ENCODE measurements at places on chromosomes 6 and 20.
A peak's percentile ranks its signal among the peaks of the same experiment; 100 is the strongest.

DNA sequence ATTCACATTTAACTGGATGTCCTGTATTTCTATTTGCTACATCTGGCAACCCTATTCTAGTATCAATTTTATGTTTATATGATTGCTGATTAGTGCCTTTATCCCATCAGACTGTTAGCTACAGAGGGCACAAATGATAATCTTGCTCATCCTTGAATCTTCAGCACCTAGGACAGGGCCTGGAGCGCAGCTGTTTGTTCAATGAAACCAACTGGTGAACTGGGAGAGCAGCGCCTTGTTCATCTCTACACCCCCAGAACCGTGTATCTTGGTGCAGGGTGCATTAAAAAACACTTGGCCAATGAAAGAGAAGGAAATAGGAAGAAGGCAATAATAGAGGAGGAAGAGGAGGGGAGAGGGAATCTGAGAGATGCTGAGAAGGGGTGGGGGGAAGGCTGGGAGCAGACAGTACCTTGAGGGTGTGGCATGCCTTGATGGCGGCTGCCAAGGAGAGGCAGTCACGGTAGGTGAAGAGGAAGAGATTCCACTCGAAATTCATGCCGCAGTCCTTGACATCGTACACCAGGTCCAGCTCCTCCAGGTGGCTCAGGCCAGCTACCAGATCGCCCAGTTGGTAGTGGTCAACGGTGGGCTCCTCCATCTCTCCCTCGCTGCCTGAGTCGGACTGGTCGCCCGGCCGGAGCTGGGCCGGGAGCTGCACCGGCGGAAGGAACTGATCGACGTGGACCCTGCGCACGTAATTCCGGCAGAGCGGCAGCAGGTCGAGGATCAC is 15.5 kb downstream of the TMEM151B start:
- DNase-seq, result no peak

GRCh38 chr20:41412324-41413120 is 45.9 kb upstream of the EMILIN3 start:
- DNase-seq, result no peak

GRCh38 chr6:159513074-159513720 is 179.8 kb downstream of the SOD2 start:
- no peak for DNase-seq

DNA sequence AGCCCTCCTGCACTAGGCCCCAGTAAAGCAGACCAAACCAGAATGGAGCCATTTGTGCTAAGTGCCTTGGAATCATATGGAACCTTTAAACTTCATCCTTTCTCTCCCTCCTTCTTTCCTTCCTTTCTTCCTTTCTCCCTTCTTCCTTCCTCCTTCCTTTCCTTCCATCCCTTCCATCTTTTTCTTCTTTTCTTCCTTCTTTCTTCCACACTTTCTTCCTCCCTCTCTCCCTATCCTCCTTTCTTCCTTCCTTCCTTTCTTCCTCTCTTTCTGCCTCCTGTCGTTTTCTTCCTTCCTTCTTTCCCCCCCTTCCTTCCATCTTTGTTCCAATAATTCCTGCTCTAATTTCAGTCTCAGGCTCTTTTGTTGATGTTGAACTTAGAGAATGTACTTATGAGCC is 11.2 kb upstream of the SFT2D1 start:
- no peak for DNase-seq

DNA sequence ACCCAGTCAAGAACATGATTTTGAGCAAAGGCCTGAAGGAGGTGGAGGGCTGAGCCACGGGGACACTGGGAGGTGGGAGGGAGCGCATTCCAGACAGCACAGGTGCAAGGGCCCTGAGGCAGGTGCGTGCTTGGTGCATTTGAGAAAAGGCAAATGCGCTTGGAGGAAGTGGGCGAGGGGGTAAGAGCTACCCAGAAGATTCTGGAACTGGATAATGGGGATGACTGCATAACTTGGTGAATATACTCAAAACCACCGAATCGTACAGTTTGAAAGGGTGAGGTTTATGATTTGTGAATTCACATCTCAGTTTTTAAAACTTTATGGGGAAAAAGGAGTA is 9.8 kb downstream of the PREX1 start:
- DNase-seq, result no peak

GRCh38 chr6:79783670-79784394 is 152.7 kb downstream of the SH3BGRL2 start:
- no peak for DNase-seq

DNA sequence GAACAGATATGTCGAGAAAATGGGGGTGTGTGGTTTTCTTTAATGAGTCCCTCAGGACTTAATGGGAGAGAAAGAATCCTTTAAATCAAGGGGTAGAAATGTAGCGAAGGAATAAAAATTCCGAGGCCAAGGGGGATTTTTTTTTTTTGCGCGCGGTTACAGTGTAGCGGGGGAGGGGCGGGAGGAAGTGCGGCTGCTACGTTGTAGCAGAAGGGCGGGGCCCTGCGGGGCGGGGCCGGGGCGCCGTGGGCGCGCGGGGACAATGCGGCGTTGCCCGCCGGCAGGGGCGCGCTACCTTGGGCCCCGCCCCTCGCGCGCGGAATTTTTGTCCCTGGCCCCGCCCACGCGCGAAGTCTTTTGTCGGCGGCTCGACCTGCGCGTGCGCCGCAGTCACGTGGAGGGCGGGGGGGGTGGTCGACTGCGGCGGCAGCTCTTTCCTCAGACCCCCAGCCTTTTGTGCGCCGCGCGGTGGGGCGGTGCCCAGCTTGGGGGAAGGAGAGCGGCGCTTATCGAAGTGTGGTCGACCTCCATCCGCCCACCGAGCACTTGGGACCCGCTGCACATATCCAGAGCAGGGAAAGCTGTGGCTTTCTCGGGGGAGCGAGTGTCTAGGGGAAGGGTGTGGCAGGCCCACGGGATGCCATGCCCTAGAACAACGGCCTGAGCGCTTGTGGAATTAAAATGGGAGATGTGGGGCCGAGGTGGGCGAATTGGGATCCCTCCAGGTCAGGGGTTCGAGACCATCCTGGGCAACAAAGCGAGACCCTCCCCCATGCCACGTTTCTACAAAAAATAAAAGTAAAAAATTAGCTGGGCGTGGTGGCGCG is 1.3 kb downstream of the TUBB start:
- peak; percentile 84 for DNase-seq

GRCh38 chr6:12538881-12539357 is 177.6 kb upstream of the PHACTR1 start:
- no peak for DNase-seq

DNA sequence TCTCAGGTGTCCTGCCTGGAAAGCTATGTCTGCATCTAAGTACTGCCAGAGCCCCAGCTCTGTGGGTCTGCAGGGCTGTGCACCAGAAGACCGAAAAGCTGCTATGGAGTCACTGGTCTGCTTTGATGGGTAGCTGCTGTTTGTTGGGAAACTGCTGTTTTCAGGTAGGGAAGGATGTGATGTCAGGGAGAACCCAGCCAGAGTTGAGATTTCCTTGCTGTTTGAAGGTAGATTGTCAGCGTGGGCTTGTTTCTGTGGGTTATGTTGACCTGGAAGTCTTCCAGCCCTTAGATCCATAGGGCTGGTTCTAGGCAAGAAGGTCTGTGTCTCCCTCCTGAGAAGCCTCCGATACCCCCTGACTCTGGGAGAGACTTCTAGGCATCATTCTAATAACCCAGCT is 12.2 kb upstream of the SHLD1 start:
- DNase-seq, result no peak

GRCh38 chr6:5025911-5026819 is 22.3 kb upstream of the RPP40 start:
- DNase-seq, result peak; percentile 11

DNA sequence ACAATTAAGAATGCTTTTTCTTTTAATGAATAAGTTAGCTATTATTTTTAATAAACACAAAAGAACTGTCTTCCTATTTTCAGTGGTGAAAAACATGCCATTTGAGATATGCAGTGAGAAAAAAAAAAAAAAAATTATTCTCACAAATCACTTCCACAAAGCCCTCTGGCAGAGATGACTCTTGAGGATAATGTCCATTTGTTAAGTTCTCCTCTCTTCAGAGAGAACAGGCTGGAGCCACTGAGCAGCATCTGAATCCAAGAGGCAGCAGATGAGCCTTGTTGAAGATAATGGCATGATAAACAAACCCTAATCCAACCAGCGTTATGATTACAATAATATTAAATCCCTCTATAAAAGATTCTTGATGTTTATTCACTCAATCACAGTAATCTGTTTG is 105.0 kb downstream of the PTPRK start:
- DNase-seq, result no peak

- no peak for DNase-seq
These were observed 287.2 kb downstream of the RFPL4B start for GRCh38 chr6:112634376-112634775.

GRCh38 chr6:110013386-110013785 is 35.3 kb downstream of the GPR6 start:
- no peak for DNase-seq

DNA sequence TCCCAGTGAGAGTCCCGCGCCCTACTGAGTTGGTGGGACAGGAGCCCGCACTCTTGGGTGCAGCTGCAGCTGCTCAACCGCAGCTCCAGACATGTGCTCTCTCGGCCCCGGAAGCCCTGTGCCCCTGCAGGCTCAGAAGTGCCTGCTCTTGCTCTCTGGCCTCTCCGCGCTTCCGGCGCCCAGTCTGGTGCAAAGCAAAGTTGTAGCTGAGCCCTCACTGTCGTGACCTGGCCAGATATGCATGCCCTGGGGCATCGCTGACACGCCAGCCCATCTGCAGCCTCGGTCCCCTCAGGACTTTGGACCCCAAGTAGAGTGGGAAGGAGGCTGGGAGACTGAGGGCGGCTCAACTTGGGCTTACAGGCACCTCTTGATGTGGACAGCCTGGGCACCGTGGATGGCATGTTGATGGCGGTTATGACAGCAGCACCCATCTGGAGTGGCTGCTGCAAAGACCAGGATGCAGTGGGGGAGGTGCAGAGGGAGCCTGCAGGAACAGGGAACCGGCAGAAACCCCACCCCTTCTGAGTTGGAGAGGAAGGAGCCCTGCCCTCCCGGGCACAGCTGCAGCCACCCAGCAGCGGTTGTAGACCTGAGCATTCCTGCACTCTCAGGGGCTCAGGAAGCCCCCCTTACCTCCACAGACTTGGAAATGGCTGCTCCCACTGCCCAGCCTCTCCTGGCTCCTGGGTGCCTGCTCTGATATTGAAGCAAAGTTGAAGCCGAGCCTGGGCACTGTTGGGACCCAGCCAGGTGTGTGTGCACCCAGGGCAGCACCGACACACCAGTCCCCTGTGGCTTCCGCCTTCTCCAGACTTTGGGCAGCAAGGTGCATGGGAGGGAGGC is 462.6 kb downstream of the TBC1D32 start:
- DNase-seq, result no peak

DNA sequence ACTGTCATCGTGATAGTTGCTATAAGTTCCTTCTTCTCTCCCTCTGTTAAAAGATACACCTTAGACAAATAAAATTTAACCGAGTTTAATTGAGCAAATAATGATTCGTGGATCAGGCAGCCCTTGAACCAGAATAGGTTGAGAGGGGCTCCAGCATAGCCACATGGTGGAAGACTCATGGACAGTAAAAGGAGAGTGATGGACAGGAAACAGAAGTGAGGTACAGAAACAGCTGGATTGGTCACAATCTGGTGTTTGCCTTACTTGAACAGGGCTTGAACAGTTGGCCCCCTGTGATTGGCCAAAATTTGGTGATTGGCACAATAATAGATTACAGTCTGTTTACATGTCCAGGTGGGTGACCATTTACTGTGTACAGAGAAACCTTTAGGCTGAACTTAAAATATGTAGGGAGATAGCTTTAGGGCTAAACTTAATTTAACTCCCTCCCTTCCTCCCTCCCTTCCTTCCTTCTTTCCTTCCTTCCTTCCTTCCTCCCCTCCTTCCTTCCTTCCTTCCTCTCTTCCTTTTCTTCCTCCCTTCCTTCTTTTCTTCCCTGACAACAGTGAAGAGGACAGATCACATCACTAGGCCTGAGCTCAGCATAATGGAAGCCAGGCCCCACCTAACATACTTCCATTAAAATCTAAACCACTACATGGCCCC is 531.8 kb upstream of the JARID2 start:
- no peak for DNase-seq

GRCh38 chr6:73513496-73513854 is 7.4 kb downstream of the EEF1A1 start:
- DNase-seq, result peak; percentile 38

GRCh38 chr6:18451756-18452155 is 64.6 kb downstream of the RNF144B start:
- no peak for DNase-seq

GRCh38 chr6:155419161-155419560 is 36.5 kb downstream of the NOX3 start:
- DNase-seq, result peak; percentile 32

DNA sequence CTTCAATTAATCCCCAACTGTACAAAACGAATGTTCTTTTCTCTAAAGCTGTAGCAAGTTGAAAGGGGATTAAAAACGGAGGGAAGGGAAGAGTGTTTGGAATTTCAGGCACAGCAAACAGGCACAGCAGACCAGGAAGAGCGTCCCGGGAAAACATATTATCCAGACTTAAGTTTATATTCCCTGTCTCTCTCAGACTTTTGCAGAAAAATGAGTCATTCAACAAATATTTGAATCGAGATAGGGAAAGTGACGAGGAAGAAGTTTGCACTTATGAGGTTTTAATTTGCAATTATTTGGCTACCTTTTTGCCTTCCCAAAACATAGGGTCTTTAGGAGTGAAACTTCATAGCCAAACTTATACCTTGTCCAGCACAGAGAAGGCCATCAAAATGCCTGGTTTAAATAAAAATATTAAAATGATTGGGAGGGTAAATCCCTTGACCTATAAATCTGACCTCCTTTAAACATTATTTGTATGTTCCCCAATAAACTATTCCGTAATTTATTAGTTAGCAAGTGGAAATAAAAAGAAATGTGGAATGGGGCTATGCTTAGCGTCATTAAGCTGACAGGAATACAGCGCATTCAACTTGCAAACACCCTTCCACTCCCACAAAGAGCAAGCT is 16.0 kb downstream of the HFE start:
- DNase-seq, result peak; percentile 53

- DNase-seq, result peak; percentile 97
These were observed 88.9 kb upstream of the NT5E start for GRCh38 chr6:85360794-85361642.

- no peak for DNase-seq
These were observed 178.3 kb upstream of the FOXA2 start for GRCh38 chr20:22762576-22763256.

GRCh38 chr20:33015114-33015484 is 7.6 kb downstream of the BPIFB2 start:
- DNase-seq, result no peak

DNA sequence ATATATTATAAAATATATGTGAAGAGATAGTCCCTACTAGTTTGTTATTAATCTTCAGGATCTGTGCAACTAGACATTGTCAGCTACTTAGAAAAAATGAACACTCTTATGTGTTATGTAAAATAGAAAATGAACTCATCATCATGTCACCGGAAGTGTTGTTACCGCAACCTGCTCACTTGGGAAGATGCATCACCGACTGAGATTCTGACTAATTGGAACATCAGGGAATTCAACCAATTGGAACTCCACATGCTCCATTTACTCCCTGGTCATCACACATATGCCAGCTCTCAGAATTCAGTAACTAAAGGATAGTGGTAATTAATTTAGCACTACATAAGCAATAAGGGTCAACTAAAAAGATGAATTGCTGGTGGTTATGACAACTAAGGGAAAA is 16.7 kb upstream of the B3GAT2 start:
- no peak for DNase-seq

GRCh38 chr6:152248980-152249379 is 388.2 kb downstream of the SYNE1 start:
- no peak for DNase-seq

Data from HFFc6 (cell line).